ENCODE measurements at places on chromosomes 7 and 10. TPM values are rescaled to one million over a fixed set of nuclear protein-coding genes. Genes with fewer than 3 reads are reported as not detected.

GRCh38 chr10:124717911-124718741 is 26.1 kb downstream of the FAM53B start:
- DNase-seq = no peak

CBX3 gene
- 154 TPM for total RNA-seq

LRRD1 gene
- total RNA-seq = not detected

DNA sequence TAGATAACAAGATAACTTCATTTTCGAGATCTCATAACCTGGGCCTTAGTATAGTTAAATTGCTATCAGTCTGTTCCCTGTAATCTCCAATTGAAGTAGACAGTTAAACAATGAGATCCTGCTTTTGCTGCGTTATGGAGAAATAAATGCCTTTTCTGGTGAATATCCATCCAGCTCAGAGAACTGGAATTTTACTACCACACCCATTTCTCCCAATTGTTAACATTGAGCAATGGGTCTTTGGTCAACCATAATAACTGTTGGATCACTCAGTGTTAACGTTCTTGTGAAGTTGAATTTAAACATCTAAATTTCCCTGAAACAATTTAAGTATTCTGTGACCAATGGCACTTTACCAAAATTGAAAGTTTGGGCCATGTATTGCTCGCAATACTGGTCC is 3.0 kb downstream of the CALU start:
- no peak for DNase-seq

STRA8 gene
- not detected for total RNA-seq

- DNase-seq = no peak
Observed at GRCh38 chr7:26691886-26692285, 172.5 kb downstream of the SKAP2 start.

OR2A42 gene
- not detected for total RNA-seq

XRCC2 gene
- 9.1 TPM for total RNA-seq

TAS2R41 gene
- not detected for total RNA-seq

DNA sequence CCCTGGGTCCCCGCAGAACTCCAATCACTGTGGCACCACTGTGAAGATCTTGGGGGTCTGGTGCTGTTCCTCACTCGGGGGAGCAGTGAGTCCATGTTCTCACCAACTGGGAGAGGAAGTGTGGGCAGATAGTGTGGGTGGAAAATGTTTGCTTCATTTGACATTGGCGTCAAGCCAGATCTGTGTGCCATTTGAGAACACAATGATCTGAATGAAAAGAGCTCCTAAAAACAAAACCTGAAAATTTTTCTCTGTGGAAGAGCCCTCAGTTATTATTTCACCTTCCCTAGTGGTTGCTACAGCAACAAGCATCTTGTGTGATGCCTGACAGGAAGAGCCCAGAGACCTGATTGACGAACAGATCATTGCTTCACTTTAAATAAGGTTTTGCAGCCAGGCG is 125.6 kb downstream of the VIPR2 start:
- DNase-seq = no peak

DNA sequence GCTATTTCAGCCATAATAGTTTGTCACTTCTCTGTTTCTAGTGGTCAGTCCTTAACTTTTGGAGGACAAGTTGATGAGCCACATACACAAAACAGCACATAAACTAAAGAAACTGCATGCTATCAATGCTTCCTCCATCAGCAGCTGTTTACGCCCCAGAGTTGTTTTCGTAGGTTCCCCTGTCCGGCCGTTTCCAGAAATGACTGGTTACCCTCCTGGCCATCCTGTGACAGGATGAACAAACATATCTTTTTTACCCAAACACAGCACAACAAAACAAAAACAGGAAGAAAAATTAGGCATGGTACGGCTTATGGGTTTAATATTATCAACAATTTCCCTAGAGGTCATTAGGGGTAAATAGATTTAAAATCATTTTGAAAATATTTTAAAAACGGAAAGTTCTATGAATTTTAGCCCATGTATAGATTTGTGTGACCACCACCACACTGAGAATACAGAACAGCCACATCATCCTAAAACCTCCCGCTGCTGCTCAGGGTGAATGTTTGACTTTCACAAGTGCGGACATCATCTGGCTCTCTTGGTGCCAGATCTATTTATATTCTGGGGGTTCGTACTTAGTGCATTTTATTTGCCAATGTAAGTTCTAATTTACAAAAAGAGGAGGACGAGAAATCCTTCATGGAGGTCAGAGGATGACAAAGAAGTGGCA is 74.8 kb downstream of the HIPK2 start:
- DNase-seq = no peak

DNA sequence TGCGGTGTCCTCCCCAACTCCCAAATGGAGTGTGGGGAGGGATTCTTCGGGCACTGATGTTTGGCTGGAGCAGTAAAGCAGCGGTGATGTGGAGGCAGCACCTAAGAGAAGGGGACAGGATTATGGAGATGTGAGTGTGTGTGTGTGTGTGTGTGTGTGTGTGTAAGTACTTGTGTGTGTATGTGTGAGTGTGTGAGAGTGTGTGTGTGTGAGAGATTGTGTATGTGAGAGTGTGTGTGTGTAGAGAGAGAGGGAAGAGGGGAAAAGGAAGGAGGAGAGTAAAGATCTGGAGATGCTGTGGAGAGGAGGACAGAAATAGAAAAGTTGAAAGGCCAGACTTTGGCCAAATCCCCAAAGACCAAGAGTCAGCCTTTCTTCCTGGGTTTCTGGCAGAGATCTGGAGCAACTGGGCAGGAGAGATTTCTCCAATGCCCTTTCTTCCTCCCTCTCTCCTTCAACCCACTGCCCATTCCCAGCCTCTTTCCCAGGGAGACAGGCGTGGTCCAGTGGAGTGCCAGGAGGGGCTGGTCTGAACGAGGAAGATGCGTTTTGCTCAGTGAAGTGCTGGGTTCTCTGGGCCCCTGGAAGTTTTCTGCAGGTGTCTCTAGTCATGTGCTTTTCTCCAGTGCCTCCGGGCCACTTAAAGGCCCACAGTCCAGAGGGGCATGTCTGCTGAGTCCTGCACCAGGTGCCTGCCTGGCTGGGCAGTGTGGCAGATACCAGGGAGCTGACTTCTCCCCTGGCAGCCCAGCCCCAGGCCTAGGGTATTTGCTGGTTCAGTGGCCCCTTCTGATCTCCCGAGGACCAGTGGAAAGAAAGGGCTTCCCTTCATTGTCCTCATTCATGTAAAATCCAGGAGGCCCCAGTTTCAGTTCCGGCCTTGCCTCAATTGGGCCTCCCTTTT is 60.5 kb downstream of the HK1 start:
- DNase-seq = no peak

GRCh38 chr10:67776371-67776770 is 61.6 kb downstream of the DNAJC12 start:
- DNase-seq = no peak

HOXA9 gene
- 96.1 TPM for total RNA-seq

- DNase-seq = peak; percentile 93
Observed at GRCh38 chr10:78047314-78047891, 13.7 kb downstream of the RPS24 start.

DNA sequence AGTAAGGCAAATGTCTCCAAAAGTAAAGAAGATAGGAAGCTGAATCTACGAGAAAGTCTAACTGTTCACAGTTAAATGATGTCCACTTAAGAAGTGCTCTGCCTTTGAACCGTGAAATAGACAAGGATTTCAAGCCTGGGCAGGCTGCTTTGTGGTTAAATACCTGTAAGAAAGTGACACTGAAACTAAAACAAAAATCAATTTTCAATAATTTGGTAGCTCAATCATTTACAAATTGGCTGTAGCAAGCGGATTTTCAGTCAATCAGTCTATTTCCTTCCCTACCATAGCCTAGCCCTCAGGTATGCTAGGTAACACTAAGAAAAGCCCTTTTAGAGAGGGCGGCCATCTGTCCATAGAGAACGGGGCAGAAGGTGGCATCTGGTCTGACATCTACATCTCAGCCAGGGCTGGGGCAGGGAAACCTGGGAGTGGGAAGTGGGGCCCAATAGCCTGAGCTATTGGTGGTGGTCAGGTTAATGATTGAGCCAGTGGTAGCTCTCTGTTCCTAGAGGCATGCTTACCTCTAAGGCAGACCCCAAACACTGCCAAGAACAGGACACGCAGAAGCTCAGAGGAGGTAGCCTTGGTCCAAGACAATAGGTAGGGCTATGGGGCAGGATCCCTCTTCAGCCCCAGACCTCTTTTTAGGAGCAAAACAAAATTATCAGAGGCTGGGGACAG is 223.2 kb downstream of the CCSER2 start:
- no peak for DNase-seq

PPP1R9A gene
- total RNA-seq = 5.5 TPM

DNA sequence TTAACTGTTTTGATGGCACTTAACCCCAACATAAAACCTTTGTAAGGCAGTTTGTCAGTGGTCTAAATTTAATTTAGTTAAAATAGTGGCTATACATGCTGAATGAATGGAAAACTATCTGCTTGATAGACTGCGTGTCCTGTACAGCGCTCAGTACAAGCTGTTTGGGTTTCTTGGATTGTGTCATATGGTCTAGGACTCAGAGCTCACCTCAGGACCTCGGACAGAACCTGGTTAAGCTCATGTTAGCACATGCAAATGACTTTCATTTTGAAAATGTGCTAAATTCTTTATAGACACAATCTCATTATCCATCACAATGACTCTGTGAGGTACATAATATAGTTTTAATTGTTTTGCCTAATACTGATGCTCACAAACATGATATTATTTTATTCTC is 55.7 kb upstream of the RELN start:
- no peak for DNase-seq

NEUROG3 gene
- 0.99 TPM for total RNA-seq

All from HT-29 (cell line).